NCI-H524 treated with DMSO at 0.1 percent for 48 hours (cell line): ENCODE measurements at places on chromosomes 7 and 10.

DNA sequence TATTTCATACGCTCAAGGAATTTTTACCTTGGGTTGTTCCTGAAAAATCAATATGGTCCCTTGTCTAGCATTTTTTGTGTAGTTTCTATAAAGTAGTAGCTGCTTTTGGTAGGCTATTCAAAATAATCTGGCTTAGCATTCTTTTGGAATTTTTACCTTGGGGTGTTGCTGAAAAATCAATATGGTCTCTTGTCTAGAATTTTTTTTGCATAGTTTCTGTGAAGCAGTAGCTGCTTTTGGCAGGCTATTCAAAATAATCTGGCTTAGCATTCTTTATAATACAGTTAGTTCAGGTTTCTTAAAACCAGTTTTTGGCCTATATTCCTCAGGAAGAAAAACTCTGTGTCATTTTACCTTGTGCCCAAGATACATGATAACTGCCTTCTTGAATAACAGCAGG lies 301.9 kb downstream of the SUGCT start:
- DNase-seq, result no peak

- no peak for DNase-seq
Measured at GRCh38 chr10:72291019-72291532, 17.4 kb downstream of the DDIT4 start.

- no peak for DNase-seq
Measured at GRCh38 chr10:7857262-7857661, 39.0 kb downstream of the TAF3 start.

DNA sequence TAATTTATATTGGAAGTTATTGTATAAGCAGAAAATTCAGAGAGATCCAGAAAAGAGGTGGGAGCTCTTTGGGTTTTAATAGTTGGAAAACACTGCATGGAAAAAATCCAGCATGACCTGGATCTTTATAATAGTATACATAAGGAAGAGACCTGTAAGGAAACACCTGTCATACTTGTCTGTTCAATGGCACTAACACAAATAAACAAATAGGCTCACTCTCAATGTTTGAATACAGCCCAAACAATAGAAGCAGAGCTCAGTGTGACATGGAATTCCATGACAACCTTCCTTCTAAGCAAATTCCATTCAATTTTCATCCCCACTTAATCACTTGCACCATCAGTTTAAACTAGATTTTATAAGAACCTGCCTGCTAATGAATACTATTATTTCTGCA lies 31.7 kb downstream of the CISD1 start:
- no peak for DNase-seq

DNA sequence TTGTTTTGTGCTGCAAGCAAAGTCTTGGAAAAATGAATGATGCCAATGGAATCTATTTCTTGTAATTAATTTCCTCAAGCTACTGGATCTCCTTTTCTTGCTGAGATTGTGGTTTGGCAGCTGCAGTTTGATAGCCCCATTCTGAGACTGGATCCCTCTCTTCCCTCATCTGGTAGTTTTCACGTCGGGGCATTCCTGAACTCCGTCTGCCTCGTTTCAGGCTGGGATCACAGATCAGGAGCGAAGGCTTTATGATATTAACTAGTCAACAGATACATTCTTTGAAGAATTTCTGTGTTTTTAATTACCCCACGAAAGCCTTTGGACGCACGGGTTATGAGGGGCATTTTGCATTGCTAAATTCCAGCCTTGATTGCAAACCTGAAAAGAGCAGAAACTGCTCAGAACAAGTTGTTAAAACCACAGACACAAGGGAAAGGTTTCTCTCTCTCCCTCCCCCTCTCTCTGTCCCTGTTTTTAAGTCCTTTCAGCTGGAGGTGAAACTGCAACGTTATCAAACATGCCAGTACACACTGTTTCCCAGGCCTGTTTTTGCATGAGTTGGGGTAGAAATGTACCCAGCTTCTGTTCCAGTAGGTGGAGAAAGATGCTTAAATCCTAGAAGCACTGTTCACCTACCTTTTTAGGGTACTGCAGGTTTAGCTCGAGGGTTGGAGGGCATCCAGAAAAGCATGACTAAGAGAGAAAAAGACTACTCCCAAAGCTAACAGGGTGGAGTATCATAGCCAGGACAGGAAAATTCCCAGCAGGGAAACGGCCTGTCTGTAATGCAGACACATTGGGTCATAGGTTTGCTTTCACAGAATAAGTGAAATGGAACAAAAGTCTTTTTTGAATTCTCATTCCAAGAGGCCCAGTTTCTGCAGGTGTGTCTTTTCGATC lies 124.3 kb downstream of the CUX1 start:
- DNase-seq, result no peak

- no peak for DNase-seq
Measured at GRCh38 chr10:97765201-97765600, 6.6 kb downstream of the SFRP5 start.

- DNase-seq, result no peak
Measured at GRCh38 chr10:17453373-17454091, 863 bp downstream of the ST8SIA6 start.

DNA sequence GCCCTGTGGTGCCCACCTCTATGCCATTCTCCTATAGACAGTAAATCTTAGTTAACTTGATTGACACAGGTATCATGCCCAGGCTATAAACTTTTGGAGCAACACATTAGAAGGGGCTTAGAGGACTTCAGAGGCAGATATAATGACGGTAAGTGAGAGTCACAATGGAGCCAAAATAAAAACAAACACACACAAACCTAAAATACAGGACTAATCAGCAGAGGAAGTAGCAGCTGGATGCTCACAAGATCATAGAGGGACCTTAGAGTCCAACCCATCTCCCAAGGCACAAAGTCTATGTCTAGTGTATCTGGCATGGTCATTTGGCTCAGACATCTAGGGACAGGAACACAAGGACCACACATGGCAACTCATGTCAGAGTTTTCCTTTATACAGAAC lies 12.3 kb downstream of the SLC13A4 start:
- DNase-seq, result no peak

DNA sequence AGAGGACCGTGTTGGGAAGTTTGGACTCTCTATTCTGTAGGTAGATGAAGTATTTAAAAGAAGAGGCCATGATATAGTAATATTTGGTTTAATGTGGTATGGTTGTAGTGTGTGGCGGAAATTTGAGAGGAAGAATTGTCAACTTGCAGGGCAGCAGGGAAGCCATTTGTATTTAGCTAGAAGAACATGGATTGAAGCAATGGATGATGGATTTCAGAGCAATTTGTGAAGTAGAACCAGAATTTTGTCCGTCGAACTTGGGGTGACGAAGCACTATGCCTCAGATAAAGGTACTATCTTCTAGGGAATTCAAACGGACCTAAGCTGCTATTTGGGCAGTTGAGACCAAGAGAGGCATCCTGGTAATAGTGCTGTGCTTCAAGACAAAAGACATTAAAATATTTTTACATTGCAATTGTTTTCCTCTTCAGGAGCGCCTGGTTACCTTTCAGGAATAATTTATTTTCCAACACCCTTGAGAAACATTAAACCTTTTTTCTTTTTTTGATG lies 615 bp upstream of the WBP1L start:
- DNase-seq, result no peak

GRCh38 chr7:159098811-159099655 lies 45.6 kb downstream of the VIPR2 start:
- no peak for DNase-seq

GRCh38 chr10:122632576-122632975 lies 67.1 kb downstream of the C10orf120 start:
- DNase-seq, result no peak

GRCh38 chr7:35993113-35993512 lies 159.9 kb upstream of the EEPD1 start:
- DNase-seq, result no peak

DNA sequence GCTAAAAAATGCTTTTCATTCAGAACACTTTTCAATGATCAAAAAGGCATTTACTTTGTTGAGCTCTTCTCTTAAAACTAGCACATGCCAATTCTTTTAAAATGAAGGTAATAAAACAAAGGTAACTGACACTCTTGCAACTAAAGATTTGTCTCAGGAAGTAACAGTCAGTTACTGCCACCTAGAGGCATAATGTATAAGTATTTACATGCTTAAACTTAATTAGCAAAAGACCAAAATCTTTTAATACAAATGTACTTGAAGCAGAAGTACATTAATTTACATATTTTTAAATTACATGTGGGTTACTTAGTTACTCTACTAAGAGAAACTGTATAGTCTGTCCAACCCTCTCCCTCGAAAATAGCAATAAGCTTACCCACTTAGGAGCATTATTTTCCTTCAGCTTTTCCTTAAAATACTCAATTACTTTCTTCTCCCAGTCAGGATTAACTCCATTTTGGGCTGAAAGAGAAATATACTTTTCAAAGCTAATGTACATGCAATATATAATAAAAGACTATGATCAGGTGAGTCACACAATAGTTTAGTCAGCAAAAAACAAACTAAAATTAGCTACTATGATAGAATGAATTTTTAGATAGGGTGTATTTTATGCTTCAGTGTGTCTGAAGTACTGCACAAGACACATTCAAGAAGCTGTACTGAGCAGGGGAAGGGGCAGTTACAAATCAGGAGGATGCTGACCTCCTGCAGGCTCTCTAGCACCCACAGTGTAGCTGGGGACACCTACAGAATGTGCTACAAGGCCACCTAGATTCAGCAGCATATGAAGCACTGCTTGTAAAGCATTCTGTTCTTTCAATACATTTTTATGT lies 13.0 kb downstream of the MCMBP start:
- no peak for DNase-seq

GRCh38 chr7:56474271-56474670 lies 358.1 kb upstream of the NUPR2 start:
- DNase-seq, result no peak

- DNase-seq, result no peak
Measured at GRCh38 chr10:110764378-110764777, 107.3 kb upstream of the PDCD4 start.

DNA sequence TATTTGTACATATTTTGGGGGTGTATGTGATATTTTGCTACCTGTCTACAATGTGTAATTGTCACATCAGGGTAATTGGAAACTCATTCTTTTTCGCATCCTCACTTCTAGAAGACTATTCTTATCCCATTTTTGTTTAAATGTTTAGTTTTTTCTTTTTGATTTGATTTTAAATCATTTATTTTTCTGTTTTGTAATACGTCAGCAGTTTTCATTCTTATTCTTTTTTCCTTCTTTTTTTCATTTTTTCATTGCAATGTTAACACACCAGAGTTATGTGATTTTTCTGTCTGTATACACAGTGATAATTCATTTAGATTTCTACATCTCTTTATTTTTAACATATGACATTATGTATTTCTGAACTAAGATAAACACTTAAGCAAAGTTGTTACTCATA lies 85.5 kb downstream of the SLC13A1 start:
- DNase-seq, result no peak

GRCh38 chr7:114783508-114783907 lies 138.4 kb upstream of the MDFIC start:
- no peak for DNase-seq

- DNase-seq, result no peak
Measured at GRCh38 chr7:141115965-141116364, 42.1 kb downstream of the TMEM178B start.

- DNase-seq, result no peak
Measured at GRCh38 chr10:88162852-88163251, 299.4 kb downstream of the PTEN start.

DNA sequence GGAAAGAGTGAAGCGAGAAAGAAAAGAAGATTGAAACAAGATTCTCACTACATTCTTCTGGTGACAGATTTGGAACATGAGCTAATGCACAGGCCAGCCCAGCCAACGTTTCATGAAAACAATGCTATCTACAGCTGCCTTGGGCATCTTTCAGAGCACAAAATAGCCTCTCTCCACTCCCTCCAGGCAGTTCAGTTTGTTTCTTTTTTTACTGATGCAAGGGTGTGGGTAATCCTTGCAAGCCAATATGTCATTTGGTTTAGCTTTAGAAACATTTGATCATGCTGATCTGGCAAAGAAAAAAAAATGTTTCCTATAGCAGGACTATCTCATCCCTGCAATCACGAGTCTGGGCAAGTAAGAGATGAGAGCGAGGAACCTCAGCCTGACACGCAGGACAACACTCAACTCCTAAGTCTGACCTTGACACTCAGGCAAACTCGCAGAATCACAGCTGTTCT lies 35.9 kb downstream of the SVIL start:
- DNase-seq, result no peak

GRCh38 chr10:78397786-78398185 lies 364.1 kb downstream of the RPS24 start:
- DNase-seq, result no peak

GRCh38 chr10:123009105-123009820 lies 457 bp downstream of the ACADSB start:
- DNase-seq, result no peak

DNA sequence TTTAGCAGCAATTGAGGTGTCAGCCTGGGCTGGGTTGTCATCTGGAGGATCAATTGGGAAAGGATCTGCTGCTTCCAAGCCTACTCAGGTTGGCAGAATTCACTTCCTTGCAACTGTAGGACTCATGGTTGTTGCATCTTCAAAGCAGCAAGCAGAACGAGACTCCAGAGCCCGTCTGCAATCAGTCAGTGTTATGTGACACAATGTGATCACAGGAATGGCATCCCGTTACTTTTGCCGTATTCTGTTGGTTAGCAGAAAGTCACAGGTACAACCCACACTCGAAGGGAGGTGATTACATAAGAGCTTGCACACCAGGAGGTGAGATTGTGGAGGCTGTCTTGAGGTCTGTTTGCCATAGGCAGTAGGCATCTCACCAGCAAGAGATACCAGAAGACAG lies 15.4 kb upstream of the LYZL1 start:
- DNase-seq, result no peak

GRCh38 chr10:118543714-118544400 lies 51.6 kb downstream of the PRLHR start:
- no peak for DNase-seq

DNA sequence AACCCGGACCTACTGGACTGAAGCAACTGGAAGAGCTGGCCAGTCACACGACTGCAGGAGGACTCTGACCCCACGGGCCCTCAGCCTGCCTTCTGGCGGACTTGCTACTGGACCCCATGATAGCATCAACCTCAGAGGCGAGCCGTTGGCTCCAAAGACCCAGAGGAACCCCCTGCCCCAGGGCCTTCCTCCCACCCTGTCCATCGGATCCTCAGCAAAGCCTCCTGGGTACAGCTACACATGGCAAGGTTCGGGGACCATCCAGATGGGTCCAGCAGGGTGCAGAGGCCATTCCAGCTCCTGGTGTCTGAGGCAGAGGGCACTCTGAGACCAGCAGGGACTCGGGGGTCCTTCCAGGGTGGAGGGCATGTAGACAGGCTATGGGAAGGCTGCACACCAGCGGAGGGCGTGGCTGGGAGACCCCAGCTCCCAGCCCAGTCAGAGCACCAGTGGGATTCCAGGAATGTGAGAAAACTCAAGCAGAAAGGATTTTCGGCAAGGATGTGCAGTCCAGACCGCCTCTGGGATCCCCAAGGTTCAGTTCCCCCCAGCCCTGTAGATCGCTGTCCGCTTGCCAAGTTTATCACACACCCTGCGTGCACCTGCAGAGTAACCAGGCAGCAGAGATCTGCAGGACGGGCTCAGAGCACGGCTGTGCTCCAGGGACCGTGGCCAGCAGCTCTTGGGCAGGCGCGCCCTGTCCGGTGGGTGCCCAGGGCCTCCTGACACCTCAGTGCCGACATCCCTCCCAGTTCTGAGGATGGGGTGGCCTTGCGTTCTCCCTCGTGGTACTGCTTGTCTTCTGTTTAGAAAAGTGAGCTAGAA lies 89.8 kb upstream of the PPP2R2D start:
- no peak for DNase-seq
